Osteoblast (primary cell): ENCODE measurements at places on chromosomes 13 and 19. TPM values are rescaled to one million over a fixed set of nuclear protein-coding genes. Genes with fewer than 3 reads are reported as not detected.

GRCh38 chr13:106373989-106374572, 161.4 kb downstream of the EFNB2 start:
- DNase-seq, result no peak
- no peaks in the 10 kb centered on the region for H3K27me3 ChIP-seq
- H3K4me1 ChIP-seq, result peaks cover 43% of the 10 kb centered on the region
- no peaks in the 10 kb centered on the region for H3K36me3 ChIP-seq

- H3K27ac ChIP-seq, result no peak overlapping the region
- peaks cover 6% of the 10 kb centered on the region for H3K36me3 ChIP-seq
- H3K4me3 ChIP-seq, result no peak overlapping the region
- peaks cover 14% of the 10 kb centered on the region for H3K4me1 ChIP-seq
Observed at GRCh38 chr19:3765121-3765520, 2.6 kb downstream of the MRPL54 start.

The TUBA3C gene
- total RNA-seq, result not detected in 2 replicates

The CBLC gene
- total RNA-seq, result not detected in 2 replicates

DNA sequence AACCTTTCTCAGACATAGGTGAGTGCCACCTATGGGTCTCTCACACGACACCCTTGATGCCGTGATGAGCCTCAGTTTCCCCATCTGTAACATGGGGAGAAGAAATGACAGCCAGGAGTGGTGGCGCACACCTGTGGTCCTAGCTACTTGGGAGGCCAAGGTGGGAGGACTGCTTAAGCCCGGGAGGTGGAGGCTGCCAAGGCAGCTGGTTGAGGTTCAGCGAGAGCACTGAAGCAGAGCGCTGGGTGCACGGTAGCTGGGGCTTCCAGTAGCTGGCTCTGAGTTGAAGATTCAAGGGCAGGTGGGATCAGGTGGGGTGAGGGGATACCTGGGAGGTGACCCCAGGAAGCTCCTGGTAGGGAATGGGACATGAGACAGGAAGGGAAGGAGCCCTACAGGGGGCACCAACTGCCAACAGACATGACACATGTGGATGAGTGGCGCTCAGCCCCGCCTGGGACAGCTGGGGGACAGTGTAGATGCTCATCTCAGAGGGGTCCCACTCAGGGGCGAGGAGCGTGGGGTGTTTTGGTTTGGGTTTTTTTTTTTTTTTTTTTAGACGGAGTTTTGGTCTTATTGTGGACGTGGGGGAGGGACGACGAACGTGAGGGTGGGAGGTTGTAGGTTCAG, 6.5 kb upstream of the SSBP4 start:
- H3K27ac ChIP-seq, result no peak overlapping the region
- H3K4me1 ChIP-seq, result peaks cover 42% of the 10 kb centered on the region
- peak; percentile 43 for DNase-seq
- H3K4me3 ChIP-seq, result no peak overlapping the region
- H3K36me3 ChIP-seq, result no peaks in the 10 kb centered on the region

The LRRC63 gene
- total RNA-seq, result not detected in 2 replicates

GRCh38 chr13:107974409-107974808, 240.9 kb downstream of the LIG4 start:
- H3K27ac ChIP-seq, result no peak overlapping the region
- H3K36me3 ChIP-seq, result no peaks in the 10 kb centered on the region
- DNase-seq, result no peak
- no peaks in the 10 kb centered on the region for H3K27me3 ChIP-seq

DNA sequence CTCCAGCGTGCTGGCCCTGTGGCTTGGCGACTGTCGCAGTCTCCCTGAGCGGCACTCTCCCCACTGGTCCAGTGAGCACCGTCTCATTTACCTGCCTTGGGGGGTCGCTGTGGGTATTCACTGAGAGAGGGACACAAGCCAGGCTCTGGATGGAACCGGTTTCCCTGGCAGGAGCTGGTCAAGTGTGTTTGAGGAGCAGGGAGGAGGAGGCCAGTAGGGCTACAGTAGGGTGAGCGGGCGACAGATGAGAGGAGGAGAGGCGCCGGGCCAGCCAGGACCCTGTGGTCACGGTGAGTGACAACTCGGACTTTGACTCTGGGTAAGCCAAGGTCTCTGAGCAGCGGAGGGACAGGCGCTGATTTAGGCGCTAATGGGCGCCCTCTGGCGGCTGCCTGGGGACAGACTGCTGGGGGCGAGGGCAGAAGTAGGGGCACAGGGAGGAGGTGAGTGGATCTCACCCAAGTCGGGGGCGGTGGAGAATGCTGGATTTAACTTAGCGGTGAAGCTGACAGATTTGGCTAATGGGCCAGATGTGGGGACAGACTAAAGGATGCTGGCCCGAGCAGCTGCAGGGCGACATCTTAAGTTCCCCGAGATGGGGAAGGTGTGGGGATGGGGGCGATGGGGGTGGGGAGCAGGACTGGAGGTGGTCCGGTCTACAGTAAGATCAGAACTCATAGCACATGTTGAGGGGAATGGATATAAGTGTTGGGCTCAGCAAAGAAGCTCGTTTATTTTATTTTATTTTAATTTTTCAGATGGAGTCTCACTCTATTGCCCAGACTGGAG, 4.7 kb upstream of the PRMT1 start:
- no peak overlapping the region for H3K27ac ChIP-seq
- peaks cover 7% of the 10 kb centered on the region for H3K4me1 ChIP-seq
- peaks cover 9% of the 10 kb centered on the region for H3K36me3 ChIP-seq
- H3K27me3 ChIP-seq, result no peaks in the 10 kb centered on the region
- H3K4me3 ChIP-seq, result peak overlapping the region; percentile 49

GRCh38 chr13:65063753-65064152, 2166.4 kb downstream of the PCDH9 start:
- no peaks in the 10 kb centered on the region for H3K36me3 ChIP-seq
- no peak overlapping the region for H3K27ac ChIP-seq
- DNase-seq, result no peak
- no peaks in the 10 kb centered on the region for H3K27me3 ChIP-seq

- no peak overlapping the region for H3K4me3 ChIP-seq
- no peak for DNase-seq
- H3K27ac ChIP-seq, result no peak overlapping the region
- H3K4me1 ChIP-seq, result peaks cover 34% of the 10 kb centered on the region
Observed at GRCh38 chr13:110131424-110131823, 175.5 kb downstream of the COL4A1 start.

GRCh38 chr13:36776175-36776574, 42.8 kb upstream of the RFXAP start:
- peaks cover 13% of the 10 kb centered on the region for H3K27me3 ChIP-seq
- H3K36me3 ChIP-seq, result no peaks in the 10 kb centered on the region
- H3K4me1 ChIP-seq, result no peaks in the 10 kb centered on the region
- no peak overlapping the region for H3K4me3 ChIP-seq
- no peak for DNase-seq

The LHFPL6 gene
- total RNA-seq, result 87.2 and 112 TPM in 2 replicates

GRCh38 chr19:45400192-45400591, 4.7 kb downstream of the PPP1R13L start:
- H3K4me3 ChIP-seq, result no peak overlapping the region
- H3K36me3 ChIP-seq, result no peaks in the 10 kb centered on the region
- no peaks in the 10 kb centered on the region for H3K27me3 ChIP-seq
- H3K27ac ChIP-seq, result no peak overlapping the region
- peaks cover 17% of the 10 kb centered on the region for H3K4me1 ChIP-seq
- DNase-seq, result peak; percentile 84

GRCh38 chr19:45150751-45151281, 10.0 kb downstream of the NKPD1 start:
- no peak overlapping the region for H3K27ac ChIP-seq
- H3K27me3 ChIP-seq, result peaks cover 24% of the 10 kb centered on the region
- peak; percentile 77 for DNase-seq

The GPR12 gene
- not detected in 2 replicates for total RNA-seq

The WTIP gene
- 38.7 and 43.9 TPM in 2 replicates for total RNA-seq

DNA sequence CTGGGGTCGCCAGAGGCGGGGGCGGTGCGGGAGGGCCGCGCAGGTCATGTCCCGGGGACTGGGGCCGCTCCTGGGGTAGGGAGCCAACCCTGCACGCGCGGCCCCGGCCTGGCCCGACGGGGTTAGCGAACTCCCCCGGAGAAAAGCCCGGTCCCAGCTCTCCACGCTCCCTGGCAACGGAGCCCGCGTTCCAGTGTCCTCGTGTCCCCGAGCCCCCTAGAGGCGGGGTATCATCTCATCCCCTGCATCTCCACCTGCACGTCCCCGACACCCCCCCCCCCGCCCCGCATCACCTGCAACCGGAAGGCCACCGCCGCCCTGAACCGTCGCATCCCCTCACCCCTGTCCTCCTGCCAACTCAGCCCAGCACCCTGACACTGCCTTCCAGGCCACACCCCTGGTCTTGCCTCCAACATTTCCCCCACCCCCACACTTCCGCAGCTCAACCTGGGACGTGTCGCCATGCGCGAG, 2.7 kb downstream of the WDR88 start:
- peak; percentile 64 for DNase-seq
- H3K27ac ChIP-seq, result no peak overlapping the region
- H3K27me3 ChIP-seq, result no peaks in the 10 kb centered on the region

The GGN gene
- 0.29 and 0.36 TPM in 2 replicates for total RNA-seq

DNA sequence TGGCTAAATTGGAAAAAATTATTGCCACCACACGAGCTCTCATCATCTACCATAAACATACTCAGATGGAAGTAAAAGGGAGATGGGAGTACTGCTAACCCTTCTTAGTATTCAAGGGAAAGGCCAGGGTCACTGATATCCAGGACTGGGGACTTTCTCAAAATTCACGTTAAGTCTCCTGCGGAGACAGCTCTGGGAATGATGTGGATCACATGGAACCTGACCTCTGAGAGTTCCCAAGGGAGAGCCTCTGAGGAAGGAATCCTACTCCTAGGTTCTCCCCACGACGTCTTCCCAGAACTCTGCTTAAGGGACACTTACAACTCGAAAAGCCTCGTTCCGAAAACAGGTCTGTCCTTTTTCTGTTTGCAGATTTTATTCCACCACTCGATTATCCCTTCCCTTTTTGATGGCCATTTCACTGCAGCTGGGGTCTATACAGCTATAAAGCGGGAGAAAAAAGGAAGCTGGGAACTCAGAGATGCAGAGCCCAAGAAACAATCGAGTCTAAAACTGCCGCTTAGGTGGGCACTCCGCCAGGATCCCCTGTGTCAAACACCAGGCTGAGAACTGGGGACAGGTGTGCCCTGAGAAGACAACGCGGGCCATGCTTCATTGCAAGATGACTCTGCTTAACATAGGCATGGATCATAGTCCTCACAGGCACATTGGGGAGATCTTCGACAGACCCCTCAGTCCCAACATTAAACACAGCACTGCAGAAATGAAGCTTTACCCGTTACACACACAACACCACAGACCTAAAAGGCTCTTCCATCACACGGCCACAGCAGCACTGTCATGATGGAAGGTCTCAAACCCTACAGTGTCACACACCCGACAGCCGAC, 823 bp upstream of the ZNF567 start:
- no peaks in the 10 kb centered on the region for H3K27me3 ChIP-seq
- peaks cover 23% of the 10 kb centered on the region for H3K36me3 ChIP-seq
- H3K27ac ChIP-seq, result peak overlapping the region; percentile 45

The SIGLEC10 gene
- total RNA-seq, result not detected in 2 replicates

The GNG7 gene
- 0.29 and 0.72 TPM in 2 replicates for total RNA-seq

DNA sequence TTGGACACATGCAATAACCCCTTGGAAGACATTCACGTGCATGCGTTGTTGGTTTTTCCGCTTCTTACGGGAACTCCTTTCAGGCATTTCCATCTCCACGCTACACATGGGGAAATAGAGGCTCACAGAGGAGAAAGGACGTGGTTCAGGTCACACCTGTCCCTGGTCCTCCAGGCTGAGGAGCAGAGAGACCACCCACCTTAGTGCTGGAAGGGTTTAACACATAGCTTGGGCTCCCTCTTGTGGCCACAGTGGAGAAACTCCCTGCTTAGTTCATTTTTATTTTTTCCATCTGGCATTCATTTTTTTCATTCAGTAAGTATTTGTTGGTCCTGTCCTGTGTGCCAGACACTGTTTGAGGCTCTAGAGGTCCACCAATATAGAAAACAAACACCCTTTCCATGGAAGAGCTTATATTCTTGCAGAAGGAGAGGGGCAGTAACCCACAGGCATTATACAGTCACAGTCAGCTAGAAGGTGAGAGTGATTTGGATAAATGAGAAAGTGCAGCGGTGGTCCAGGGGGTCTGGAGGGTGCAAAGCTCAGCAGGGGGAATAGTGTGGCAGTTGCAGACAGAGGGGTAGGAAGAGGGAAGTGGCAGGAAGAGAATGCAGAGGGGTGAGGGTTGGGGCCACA, 24.2 kb upstream of the TTYH1 start:
- peaks cover 9% of the 10 kb centered on the region for H3K27me3 ChIP-seq
- H3K4me1 ChIP-seq, result no peaks in the 10 kb centered on the region
- no peak overlapping the region for H3K4me3 ChIP-seq
- H3K27ac ChIP-seq, result no peak overlapping the region

DNA sequence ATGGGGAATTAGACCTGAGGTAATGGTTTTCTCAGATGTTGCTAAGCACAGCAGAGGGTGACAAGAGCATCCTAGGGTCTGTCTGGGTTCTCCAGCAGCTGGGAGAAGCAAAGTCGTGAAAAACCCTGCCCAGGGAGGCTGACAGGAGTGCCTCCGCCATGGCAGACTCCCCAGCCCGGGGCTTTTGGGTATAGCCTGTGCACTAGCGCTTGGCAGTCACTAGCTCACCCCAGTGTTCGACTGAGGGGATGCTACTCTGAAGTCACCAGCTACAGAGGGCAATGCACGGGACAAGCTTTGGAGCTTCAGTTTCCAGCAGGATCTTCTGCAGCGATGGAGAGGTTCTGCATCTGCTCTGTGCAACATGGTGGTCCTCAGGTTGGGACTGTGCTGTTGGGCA, 87.5 kb downstream of the ING1 start:
- no peak for DNase-seq
- H3K4me3 ChIP-seq, result no peak overlapping the region
- H3K27me3 ChIP-seq, result no peaks in the 10 kb centered on the region
- no peaks in the 10 kb centered on the region for H3K36me3 ChIP-seq
- no peak overlapping the region for H3K27ac ChIP-seq
- H3K4me1 ChIP-seq, result peaks cover 11% of the 10 kb centered on the region

DNA sequence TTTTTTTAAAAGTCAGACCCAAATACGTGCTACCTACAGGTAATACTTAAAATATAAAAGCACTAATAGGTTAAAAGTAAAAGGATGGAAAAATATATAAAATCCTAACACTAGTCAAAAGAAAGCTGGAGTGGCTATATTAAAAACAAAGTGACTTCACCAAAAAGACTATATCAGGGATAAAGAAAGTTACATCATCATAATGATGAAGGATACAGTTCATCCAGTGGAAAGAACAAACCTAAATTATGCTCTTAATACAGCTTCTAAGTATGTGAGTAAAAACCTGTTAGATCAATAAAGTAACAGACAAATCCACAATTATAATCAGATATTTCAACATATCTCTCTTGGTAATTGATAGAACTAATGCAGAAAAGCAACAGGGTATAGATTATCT, 1.1 kb upstream of the ZNF780B start:
- H3K4me3 ChIP-seq, result peak overlapping the region; percentile 96

- H3K4me3 ChIP-seq, result peak within 1 kb of the TSS; percentile 98
- no peaks in the 10 kb centered on the region for H3K36me3 ChIP-seq
- no peaks in the 10 kb centered on the region for H3K27me3 ChIP-seq
- peak within 1 kb of the TSS; percentile 70 for H3K27ac ChIP-seq
- peak; percentile 98 for DNase-seq
- peaks cover 3% of the 10 kb centered on the region for H3K4me1 ChIP-seq
Observed at GRCh38 chr19:10085641-10086590, at the start of gene SHFL. TSS of gene SHFL (plus strand) at chr19:10086317. CDS start at chr19:10086428, 111 bp downstream.
